Activated CD4-positive, alpha-beta memory T cell treated with anti-CD3 and anti-CD28 coated beads for 36 hours (primary cell): ENCODE measurements at places on chromosomes 7 and 10. TPM values are rescaled to one million over a fixed set of nuclear protein-coding genes. Genes with fewer than 3 reads are reported as not detected.
A peak's percentile ranks its signal among the peaks of the same experiment; 100 is the strongest.

DNA sequence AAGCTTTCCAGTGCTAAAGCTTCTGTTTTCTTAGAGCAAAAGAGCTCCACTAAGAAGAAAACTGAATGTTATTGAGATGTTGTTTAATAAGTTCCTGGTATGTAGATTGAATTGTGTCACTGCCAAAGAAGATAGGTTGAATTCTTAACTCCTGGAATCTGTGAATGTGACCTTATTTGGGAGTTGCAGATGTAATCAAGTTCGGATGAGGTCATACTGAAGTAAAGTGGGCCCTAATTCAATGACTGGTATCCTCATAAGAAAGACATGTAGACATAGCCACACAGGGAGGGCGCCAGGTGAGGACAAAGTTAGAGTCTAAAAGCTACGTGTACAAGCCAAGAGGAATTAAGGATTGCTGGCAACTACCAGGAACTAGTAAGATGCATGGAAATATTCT is 732.1 kb upstream of the C7orf33 start:
- no peak for DNase-seq
- no peaks in the 10 kb centered on the region for H3K4me1 ChIP-seq
- H3K36me3 ChIP-seq = no peaks in the 10 kb centered on the region
- no peak overlapping the region for H3K4me3 ChIP-seq
- H3K27ac ChIP-seq = no peak overlapping the region
- H3K27me3 ChIP-seq = no peaks in the 10 kb centered on the region

PRKG1 gene
- not detected for total RNA-seq

- DNase-seq = peak; percentile 91
- peak within 1 kb of the TSS; percentile 94 for H3K4me3 ChIP-seq
- peaks cover 29% of the 10 kb centered on the region for H3K36me3 ChIP-seq
Measured at GRCh38 chr10:32346551-32347362, at the start of gene EPC1. Gene EPC1, minus strand, starts transcription at chr10:32347158. Its CDS starts 243 bp downstream, at chr10:32346915.

- no peak for DNase-seq
- H3K36me3 ChIP-seq = no peaks in the 10 kb centered on the region
- H3K27me3 ChIP-seq = peaks cover under 1% of the 10 kb centered on the region
- no peak overlapping the region for H3K4me3 ChIP-seq
- H3K4me1 ChIP-seq = peaks cover 34% of the 10 kb centered on the region
Measured at GRCh38 chr7:131502810-131503508, 53.5 kb downstream of the PODXL start.

SPDYE8 gene
- not detected for total RNA-seq

DNA sequence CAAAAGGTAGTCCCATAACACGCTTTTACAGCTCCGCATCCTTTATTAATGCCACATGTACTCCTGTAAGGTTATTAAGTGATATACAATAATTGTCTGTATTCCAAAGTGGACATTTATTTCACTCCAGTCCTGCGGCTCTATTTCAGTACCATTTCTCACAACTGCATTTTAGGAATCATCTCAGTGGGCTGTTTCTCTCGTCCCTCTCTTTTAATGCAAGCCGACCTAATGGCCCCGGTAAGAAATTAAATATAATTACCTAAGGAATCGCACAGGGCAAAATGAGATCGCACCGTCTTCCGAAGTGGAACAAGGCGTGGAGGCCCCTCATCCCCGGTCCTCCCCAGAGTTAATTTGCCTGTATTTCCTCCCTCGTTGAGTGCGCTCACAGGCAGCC is 216.5 kb downstream of the RAB11FIP2 start:
- no peak overlapping the region for H3K27ac ChIP-seq
- H3K36me3 ChIP-seq = no peaks in the 10 kb centered on the region
- no peak for DNase-seq
- peaks cover 9% of the 10 kb centered on the region for H3K4me1 ChIP-seq

DNA sequence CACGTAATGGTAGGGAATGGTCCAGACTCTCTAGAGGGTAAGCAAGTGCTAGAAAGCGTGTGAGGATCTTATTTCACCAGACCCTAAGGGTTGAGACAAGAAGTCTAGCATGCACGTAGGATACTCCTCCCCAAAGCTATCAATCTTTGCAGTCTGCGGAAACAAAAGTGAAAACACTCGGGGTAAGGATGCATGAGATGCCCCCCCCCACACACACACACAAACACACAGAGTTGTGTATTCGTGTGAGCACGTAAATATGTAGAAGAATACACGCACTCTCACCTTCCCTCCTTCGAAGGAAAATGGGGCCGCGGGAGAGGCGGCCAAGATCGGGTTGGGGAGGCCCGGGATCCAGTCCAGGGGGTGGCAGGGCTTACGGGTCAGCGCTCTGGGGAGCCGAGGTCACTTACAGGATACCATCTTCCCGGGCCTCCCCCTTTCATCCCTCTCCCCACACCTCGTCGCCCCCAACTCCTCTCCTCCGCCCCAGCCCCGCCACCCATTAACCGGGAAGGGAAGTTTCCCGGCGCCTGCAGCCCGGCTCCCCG is 455 bp downstream of the CUL2 start:
- peaks cover 50% of the 10 kb centered on the region for H3K4me1 ChIP-seq
- peak overlapping the region; percentile 95 for H3K4me3 ChIP-seq
- no peaks in the 10 kb centered on the region for H3K27me3 ChIP-seq
- H3K27ac ChIP-seq = peak overlapping the region; percentile 94

GRCh38 chr10:79101560-79102497 is 33.1 kb downstream of the ZMIZ1 start:
- peaks cover 40% of the 10 kb centered on the region for H3K4me1 ChIP-seq
- no peaks in the 10 kb centered on the region for H3K27me3 ChIP-seq
- no peak overlapping the region for H3K4me3 ChIP-seq
- no peaks in the 10 kb centered on the region for H3K36me3 ChIP-seq
- no peak for DNase-seq

DNA sequence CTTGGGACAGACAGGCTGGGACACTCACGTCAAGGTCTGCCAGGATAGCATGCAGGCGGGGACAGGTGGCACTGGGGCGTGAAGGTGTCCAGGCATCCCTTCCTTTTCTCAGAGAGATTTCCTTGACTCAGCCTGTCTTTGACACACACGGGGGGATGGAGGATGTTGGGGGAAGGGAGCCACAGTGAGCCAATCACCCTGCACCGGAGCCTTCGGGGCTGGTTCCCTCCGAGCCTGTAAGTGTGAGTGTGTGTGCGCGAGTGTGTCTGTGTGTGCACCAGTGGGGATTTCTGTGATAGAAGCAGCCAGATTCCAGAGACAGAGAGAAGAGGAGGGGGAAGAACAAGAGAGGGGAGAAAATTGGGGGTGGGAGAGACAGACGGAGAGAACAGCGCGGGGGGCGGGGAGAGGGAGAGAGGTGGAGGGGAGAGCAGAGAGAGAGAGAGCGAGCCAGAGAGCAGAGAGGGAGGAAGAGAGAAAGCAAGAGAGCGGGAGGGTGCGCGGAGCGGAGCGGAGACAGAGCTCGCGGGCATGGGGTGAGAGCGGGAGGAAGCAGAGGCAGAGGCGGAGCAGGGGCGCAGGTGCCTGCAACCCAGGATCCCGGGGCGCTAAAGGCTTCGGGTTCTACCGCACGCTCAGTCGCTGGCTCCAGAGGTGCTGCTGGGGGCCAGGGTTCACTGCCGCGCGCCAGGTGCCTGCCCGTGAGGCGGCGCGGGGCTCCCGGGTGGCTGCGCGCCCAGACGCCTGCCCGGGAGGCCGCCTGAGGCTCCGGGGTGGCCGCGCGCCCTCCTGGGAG is 466 bp upstream of the GPR26 start:
- no peaks in the 10 kb centered on the region for H3K4me1 ChIP-seq
- peaks cover 15% of the 10 kb centered on the region for H3K27me3 ChIP-seq
- DNase-seq = no peak
- no peak overlapping the region for H3K4me3 ChIP-seq

RET gene
- 0.17 TPM for total RNA-seq

- no peak overlapping the region for H3K4me3 ChIP-seq
- H3K27me3 ChIP-seq = peaks cover 1% of the 10 kb centered on the region
- DNase-seq = no peak
- no peaks in the 10 kb centered on the region for H3K36me3 ChIP-seq
Measured at GRCh38 chr10:108911814-108912541, 1011.3 kb downstream of the XPNPEP1 start.

CACNB2 gene
- not detected for total RNA-seq

GRCh38 chr10:100828738-100829096 is 83.3 kb downstream of the PAX2 start:
- H3K27ac ChIP-seq = no peak overlapping the region
- H3K4me3 ChIP-seq = peak overlapping the region; percentile 67

CTNNA3 gene
- total RNA-seq = not detected

GRCh38 chr10:14032406-14032998 is 298.2 kb downstream of the FRMD4A start:
- DNase-seq = peak; percentile 66
- H3K36me3 ChIP-seq = no peaks in the 10 kb centered on the region
- H3K27ac ChIP-seq = no peak overlapping the region
- no peaks in the 10 kb centered on the region for H3K27me3 ChIP-seq

GRCh38 chr7:220151-220841 is 27.9 kb downstream of the FAM20C start:
- H3K36me3 ChIP-seq = no peaks in the 10 kb centered on the region
- DNase-seq = no peak
- H3K27me3 ChIP-seq = no peaks in the 10 kb centered on the region
- no peak overlapping the region for H3K4me3 ChIP-seq
- no peaks in the 10 kb centered on the region for H3K4me1 ChIP-seq

SNX10 gene
- total RNA-seq = 44.1 TPM

- H3K27me3 ChIP-seq = no peaks in the 10 kb centered on the region
- no peak overlapping the region for H3K27ac ChIP-seq
- H3K4me3 ChIP-seq = no peak overlapping the region
- peaks cover 20% of the 10 kb centered on the region for H3K4me1 ChIP-seq
- DNase-seq = peak; percentile 78
- H3K36me3 ChIP-seq = no peaks in the 10 kb centered on the region
Measured at GRCh38 chr10:30534465-30535144, 94.9 kb downstream of the LYZL2 start.

DNA sequence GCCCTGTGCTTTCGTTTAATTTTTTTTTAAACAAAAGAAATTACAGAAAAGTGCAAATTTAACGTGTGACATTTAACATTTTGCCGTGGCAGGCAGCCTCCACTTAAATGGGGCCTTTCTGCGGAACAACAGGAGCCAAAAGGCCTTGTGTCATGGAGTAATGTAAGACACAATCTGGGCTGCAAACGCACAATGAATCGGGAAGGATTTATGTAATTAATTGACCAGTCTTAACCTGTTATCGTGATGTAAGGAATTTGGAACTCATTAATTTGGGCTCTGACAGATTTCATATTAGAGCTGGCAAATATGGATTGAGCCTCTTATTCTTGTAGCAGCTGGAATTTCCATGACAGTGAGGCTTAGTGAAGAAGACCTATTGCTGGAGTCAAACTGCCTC is 86.4 kb downstream of the SNX10 start:
- no peak for DNase-seq
- H3K4me3 ChIP-seq = no peak overlapping the region
- peaks cover 11% of the 10 kb centered on the region for H3K36me3 ChIP-seq

FGF8 gene
- total RNA-seq = not detected

DNA sequence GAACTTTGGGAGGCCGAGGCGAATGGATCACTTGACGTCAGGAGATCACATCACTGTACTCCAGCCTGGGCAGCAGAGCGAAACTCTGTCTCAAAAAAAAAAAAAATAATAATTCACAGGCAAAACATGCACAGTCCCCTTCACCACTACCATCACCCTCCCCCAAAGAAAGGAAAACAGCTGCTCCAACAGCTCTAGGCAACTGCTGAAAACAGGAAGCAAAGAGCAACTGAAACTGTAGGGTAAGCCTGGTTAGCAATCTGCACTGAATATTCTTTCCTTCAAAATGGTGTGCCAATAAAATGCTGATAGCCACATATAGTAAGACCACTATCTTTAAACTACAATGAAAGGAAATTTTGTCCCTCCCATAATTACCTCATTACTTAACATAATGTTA is 11.8 kb downstream of the NT5C2 start:
- H3K27me3 ChIP-seq = no peaks in the 10 kb centered on the region
- no peak overlapping the region for H3K27ac ChIP-seq
- H3K36me3 ChIP-seq = peaks cover 8% of the 10 kb centered on the region
- H3K4me1 ChIP-seq = peaks cover 36% of the 10 kb centered on the region
- no peak overlapping the region for H3K4me3 ChIP-seq
- DNase-seq = no peak

TSPAN33 gene
- 3.3 TPM for total RNA-seq

- H3K4me1 ChIP-seq = no peaks in the 10 kb centered on the region
- no peak overlapping the region for H3K27ac ChIP-seq
- H3K36me3 ChIP-seq = no peaks in the 10 kb centered on the region
- no peak for DNase-seq
- H3K4me3 ChIP-seq = no peak overlapping the region
Measured at GRCh38 chr7:112110651-112111050, 95.5 kb downstream of the DOCK4 start.

TPK1 gene
- total RNA-seq = 19.1 TPM

- DNase-seq = no peak
- no peaks in the 10 kb centered on the region for H3K27me3 ChIP-seq
- H3K4me1 ChIP-seq = no peaks in the 10 kb centered on the region
- no peak overlapping the region for H3K4me3 ChIP-seq
Measured at GRCh38 chr7:48414011-48414732, 242.9 kb downstream of the ABCA13 start.

DNA sequence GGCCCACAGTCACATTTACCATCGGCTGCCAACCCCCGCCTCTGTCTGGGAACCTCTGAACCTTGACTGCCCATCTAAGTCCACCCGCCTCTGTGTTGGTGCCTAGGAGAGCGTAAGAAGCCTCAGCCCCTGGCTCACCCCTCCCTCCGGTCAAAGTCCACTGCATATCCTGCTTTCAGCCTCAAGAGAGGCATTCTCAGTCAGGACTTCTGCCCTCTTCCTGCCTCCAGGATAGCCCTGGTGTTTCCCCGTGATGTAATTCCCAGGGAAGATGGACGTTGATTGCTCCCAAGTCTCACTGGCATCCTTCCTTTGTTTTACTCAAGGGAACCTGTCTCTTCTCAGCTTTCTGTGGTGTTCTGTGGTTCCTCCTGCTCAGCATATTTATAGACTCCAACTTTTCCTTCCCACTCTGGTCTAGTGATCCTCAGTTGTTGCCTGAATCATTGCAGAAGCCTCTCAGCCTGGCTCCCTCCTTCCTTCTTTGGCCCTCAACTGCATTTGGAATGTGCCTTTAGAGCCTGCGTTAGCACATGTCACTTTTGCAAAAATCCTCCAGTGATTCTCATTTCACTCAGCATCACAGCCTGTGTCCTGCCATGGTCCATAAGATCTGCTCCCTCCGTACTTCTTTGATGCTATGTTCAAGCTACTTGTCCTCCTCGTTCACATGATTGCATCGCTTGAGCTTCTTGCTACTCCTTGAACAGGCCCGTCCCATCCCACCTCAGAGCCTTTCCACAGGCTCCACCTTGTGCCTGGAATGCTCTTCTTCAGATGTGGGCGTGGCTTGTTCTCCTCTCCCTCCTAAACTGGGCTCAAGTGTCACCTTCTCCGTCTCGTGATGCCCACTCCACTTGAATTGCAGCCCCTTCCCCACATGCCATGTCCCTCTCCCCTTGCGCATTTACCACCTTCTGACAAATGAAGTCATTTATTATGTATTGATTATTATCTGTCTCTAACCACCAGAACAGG is 124.2 kb downstream of the PLPP4 start:
- H3K27me3 ChIP-seq = no peaks in the 10 kb centered on the region
- no peak overlapping the region for H3K4me3 ChIP-seq
- DNase-seq = no peak
- no peaks in the 10 kb centered on the region for H3K36me3 ChIP-seq
- no peak overlapping the region for H3K27ac ChIP-seq

- peaks cover 22% of the 10 kb centered on the region for H3K27me3 ChIP-seq
- no peak for DNase-seq
- no peaks in the 10 kb centered on the region for H3K36me3 ChIP-seq
- no peak overlapping the region for H3K4me3 ChIP-seq
- no peak overlapping the region for H3K27ac ChIP-seq
Measured at GRCh38 chr7:128178611-128179010, 62.5 kb upstream of the LEP start.

TET1 gene
- 0.43 TPM for total RNA-seq

- peaks cover 4% of the 10 kb centered on the region for H3K27me3 ChIP-seq
- DNase-seq = no peak
Measured at GRCh38 chr7:156255635-156256034, 384.9 kb upstream of the RNF32 start.
